ENCODE measurements at places on chromosomes 4 and X. TPM values are rescaled to one million over a fixed set of nuclear protein-coding genes. Genes with fewer than 3 reads are reported as not detected.

ADGRL3 gene
- total RNA-seq, result 22.2 TPM

ARMCX4 gene
- 7.3 TPM for total RNA-seq

NAAA gene
- total RNA-seq, result 287 TPM

AR gene
- total RNA-seq, result 16.3 TPM

DNA sequence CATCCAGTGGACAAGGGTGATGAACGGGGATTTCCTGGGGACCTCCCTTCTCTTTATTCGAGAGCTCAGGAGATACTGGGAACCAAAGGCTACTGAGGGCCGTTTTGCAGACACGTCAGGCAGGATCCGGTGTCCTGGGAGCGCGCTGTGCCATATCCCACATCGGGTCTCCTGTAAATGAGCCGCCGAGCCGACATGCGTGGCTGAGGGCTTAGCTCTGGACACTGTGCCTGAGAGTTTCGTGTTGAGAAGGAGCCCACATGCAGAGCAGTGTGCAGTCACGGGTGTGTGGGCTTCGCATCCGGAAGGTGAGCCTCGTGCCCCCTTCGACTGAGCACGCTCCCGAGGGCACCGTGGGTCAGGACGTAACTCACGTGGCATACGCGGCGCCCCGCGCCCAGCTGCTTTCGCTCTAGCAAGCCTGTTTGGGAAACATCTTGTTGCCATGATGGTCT is 28.5 kb upstream of the HGFAC start:
- no peaks in the 10 kb centered on the region for H3K27me3 ChIP-seq
- H3K36me3 ChIP-seq, result peaks cover 20% of the 10 kb centered on the region
- no peak overlapping the region for H3K27ac ChIP-seq
- DNase-seq, result no peak
- no peak overlapping the region for H3K4me3 ChIP-seq

Data from ascending aorta (tissue), 2 donors.